ENCODE measurements at places on chromosomes 11 and 22.

- no peak for DNase-seq
Observed at GRCh38 chr22:19082793-19083192, 39.4 kb downstream of the DGCR2 start.

- DNase-seq = no peak
Observed at GRCh38 chr11:27603376-27603990, 96.8 kb downstream of the BDNF start.

DNA sequence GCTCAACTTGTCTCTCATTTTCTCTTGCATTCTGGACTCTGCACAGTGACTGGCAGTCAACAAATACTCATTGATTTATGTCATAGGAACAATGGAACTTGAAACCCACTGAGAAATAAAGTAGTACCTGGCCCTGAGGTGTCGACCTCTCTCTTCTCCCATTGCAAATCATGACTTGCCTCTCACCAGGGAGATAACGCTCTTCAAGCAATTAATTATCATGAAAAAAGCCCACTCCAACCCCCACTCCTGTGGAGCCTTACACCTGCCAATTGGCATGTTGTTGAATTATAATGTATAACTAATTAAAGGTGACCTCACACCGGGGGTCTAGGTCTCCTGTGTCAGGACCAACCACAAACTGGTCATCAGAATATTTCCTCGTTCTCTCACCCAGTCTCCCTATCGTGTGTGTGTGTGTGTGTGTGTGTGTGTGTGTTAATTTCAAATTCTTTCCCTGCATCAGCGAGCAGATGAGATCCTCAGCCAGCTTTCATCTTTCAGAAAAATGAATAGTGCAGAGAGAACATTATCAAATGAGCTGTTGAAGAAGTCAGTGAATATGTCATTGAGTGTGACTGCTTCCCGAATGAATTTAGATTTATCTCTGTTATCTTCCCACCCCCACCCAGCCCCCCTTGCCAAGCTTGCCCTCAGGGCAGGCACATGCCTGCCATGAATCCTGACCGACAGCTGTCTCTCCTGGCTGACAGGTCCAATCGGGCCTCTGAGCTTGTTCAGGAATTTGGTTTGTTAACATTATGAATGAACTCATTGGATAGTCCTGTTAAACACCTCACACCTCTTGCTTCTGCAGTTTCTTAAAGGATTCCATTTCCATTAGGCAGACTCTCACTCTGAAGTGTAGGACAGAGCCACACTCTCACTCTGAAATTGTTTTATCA is 357.4 kb downstream of the INSC start:
- DNase-seq = no peak

DNA sequence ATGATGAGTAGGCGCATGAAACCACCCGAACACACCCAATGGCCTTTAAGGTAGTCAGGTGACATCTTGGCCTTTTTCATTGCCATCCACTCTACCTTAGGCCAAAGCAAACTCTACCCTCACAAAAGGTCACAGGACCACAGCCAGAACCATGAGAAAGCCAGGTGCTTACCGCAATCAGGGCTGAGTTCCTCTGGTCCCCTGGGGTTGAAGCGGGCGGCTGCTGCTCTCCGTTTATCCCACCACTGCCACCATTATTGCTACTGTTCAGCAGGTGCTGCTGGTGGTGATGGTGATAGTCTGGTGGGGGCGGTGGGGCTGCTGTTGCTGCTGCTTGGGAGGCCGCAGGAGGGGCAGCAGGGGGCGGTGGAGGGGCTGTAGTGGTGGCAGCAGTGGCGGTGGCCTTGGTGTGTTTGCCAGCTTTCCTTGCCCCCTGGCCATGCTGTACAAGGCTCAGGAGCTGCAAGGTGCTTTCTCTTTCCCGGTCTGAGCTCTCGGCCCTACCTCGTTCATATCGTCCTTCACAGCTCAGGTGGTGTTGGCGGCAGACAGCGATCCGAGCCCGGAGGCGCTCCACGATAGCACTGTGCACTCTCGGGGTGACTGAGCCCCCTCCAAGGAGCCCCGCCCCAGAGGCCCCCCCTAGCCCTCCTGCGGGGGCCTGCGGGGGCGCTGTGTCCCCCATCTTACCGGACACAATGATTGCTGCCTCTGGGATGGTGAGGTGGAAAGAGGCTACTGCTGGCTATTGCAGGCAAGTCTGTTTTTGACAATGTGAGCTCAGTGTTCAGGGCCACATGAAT is 1.6 kb downstream of the MAML2 start:
- DNase-seq = no peak

GRCh38 chr22:17729561-17729960 is 44.7 kb downstream of the BID start:
- DNase-seq = no peak

- DNase-seq = no peak
Observed at GRCh38 chr11:117517097-117517496, 189.4 kb downstream of the CEP164 start.

Measured in forelimb muscle (tissue), 1 donor.